NCI-H2029 treated with DMSO at 0.1 percent for 48 hours (cell line): ENCODE measurements at places on chromosomes 11 and 22.

GRCh38 chr11:96189351-96189750 lies 153.6 kb downstream of the MAML2 start:
- DNase-seq: no peak

GRCh38 chr11:118055966-118056365 lies 20.9 kb upstream of the TMPRSS4 start:
- DNase-seq: no peak

DNA sequence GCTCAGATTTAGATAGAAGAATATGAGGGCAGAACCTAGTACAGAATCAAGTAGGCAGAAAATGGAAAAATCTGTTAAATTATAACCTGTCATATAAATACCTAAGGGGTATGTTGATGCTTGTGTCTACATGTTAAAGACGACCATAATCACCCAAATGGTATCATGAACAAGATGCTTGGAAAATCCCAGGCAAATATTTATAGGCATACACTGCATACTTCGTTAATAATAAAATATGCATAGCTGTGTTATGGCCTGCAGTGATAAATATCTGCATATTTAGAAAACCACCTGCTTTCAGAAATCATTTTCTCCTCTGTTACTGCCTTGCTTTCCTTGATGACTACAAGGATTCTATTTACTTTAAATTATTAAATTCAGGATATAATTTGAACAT lies 18.9 kb upstream of the DDX10 start:
- DNase-seq: no peak

- no peak for DNase-seq
These were observed 43.3 kb upstream of the EP300 start for GRCh38 chr22:41048791-41049717.

DNA sequence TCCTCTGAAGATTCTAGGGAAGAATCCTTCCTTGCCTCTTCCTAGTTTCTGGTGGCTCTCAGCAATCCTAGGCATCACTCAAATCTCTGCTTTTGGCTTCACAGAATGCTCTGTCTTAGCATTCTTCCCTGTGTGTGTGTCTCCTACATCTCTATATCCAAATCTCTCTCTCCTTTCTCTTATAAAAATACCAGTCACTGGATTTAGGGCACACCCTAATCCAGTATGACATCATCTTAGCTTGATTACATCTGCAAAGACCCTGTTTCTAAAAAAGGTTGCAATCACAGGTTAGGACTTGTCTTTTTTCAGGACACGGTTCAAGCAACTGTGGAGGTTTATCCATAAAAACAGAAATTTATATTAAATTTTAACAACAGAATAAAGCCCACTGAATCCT lies 54.4 kb downstream of the NARS2 start:
- no peak for DNase-seq

- no peak for DNase-seq
These were observed 8.9 kb downstream of the SCGB1A1 start for GRCh38 chr11:62427630-62428233.
